IMR-90 (cell line): ENCODE measurements at places on chromosomes 2 and 18. TPM values are rescaled to one million over a fixed set of nuclear protein-coding genes. Genes with fewer than 3 reads are reported as not detected.

DNA sequence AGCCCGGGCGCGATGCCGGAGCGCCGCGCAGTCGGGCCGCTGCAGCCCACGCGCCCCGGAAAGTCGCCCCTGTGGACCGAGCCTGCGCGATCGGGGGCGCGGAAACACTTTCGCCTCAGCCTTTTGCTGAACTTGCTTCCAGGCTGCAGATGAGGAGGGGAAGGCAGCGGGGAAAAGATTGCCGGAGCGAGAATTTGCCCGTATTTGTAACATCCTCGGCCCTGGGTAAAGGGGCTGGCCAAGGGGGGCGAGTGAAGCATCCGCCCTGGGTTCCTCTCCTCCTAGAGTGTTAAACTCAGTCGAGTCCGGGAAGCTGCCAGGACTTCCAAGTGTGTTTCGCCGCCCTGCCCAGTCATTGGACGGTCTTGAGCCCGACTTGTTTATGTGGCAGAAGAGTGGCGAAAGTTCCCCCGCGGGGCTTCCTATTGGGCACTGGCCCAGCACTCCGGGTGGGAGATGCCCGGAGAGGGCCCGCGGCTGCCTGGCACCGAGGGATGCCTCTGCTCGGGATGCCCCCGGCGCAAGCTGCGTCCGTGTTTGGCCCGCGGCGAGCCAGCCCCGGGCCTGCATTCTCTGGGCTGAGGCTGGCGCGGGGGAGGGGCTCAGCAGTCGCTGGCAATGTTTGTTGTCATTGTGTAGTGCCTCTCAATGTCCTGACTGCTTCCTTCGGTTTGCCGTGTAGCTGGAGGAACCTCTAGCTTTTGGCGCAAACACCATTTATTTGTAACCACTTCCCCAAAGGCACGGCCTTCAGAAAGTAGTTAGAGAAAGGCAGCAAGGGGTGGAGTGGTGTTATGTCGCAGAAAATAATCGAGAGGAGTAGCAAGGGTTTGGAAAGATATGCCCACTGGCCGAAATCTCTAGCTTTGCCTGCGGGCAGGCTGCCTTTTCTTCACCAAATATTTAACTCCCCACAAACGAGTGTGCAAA lies 1.1 kb downstream of the CYBRD1 start:
- DNase-seq = peak; percentile 76

DNA sequence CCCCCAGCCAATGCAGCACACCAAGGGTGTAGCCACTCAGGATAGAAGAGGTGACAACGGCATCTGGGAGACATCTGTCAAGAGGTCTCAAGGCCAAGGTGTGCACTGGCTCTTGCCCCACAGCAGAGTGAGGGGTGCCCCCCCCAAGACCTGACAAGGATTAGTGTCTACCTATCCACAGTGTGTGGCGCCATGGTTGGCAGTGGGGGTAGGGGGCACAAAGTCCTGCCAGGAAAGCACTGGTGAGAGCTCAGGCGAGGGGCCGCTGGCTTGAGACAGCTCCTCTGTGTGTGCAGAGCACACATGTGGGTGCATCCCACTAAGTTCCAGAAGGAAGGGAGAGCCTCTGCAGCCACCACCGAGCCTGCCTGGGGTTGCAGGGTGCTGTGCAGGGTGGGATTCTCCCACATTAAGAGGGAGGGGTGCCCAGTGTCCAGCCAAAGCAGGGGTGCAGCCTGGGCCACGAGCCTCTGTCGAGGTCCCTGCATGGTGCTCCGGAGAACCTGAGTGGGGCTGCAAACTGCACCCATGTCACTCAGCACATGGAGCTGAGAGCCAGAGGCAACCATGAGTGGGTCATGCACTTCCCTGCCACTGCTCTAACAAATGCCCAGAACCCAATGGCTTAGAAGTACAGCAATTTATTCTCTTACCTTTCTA lies 311.2 kb upstream of the HDAC4 start:
- no peak for DNase-seq

GRCh38 chr2:215461836-215462532 lies 26.1 kb upstream of the FN1 start:
- DNase-seq = peak; percentile 67

- DNase-seq = no peak
These were observed 337.4 kb downstream of the LPIN1 start for GRCh38 chr2:12083713-12084419.

GRCh38 chr2:134218930-134219658 lies 34.8 kb upstream of the MGAT5 start:
- DNase-seq = no peak

DNA sequence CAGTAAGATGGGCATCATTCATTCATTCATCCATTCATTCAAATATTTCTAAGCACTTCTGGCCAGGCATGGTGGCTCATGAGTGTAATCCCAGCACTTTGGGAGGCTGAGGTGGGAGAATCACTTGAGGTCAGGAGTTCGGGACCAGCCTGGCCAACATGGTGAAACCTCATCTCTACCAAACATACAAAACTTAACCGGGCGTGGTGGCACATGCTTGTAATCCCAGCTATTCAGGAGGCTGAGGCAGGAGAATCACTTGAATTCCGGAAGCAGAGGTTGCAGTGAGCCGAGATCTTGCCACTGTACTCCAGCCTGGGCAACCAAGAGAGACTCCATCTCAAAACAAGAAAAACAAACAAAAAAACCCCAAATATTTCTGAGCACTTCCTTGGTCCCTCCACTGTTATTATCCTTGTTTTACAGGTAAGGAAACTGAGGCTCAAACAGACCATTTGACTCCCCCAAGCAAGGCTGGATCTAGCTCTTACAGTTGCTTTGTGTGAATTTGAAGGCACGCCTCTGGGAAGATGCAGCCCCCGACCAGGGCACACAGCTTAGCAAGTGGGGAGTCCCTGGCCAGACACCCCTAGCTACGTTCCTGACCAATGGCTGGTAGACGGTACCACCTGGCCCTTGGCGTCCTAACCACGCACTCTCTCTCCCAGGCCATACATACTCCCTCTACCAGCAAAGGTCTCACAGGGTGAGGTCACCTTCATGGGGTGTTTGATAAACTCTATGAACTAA lies 50.6 kb upstream of the ODC1 start:
- DNase-seq = no peak

GRCh38 chr18:12036201-12036751 lies 55.0 kb downstream of the IMPA2 start:
- DNase-seq = no peak

- no peak for DNase-seq
These were observed 177.1 kb downstream of the FAM210A start for GRCh38 chr18:13548966-13549879.

GRCh38 chr2:13089971-13090370 lies 373.2 kb downstream of the TRIB2 start:
- DNase-seq = no peak

- DNase-seq = no peak
These were observed 129.2 kb downstream of the MYO1B start for GRCh38 chr2:191374366-191374765.

DNA sequence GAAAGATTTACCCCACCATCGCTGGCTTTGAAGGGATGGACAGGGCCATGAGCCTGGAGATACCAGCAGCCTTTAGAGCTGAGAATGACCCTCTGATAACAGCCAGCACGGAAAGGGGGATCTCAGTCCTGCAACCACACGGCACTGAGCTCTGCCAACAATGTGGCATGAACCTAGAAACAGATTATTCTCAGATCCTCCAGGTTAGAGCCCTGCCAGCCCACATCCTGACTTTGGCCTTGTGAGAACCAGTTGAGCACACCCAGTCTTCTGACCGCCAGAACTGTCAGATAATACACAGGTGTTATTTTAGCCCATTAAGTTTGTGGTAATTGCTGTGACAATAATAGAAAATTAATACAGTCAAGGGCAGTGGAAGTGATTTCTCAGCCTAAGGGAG lies 9.4 kb upstream of the GNLY start:
- no peak for DNase-seq

DNA sequence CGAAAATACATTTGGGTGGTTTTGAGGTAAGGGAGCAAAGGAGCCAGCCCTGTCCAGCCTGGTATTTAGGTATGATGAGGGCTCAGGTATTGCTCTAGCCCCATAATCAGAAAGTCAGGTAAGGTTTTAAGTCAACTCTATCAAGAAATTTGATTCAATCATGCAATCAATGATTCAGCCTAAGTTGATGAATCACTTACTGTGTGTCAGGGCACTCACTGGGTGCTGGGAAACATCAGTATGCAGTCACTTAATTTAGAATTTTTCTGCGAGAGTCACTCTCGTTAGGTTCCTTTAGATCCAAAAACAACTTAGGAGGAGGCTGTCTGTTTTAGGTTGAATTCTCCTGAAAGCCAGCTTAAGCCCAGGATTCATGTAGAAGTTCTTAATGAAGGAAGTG lies 17.7 kb upstream of the SERPINB2 start:
- DNase-seq = peak; percentile 45

- DNase-seq = no peak
These were observed 22.8 kb downstream of the KCNS3 start for GRCh38 chr2:17901246-17901645.

DNA sequence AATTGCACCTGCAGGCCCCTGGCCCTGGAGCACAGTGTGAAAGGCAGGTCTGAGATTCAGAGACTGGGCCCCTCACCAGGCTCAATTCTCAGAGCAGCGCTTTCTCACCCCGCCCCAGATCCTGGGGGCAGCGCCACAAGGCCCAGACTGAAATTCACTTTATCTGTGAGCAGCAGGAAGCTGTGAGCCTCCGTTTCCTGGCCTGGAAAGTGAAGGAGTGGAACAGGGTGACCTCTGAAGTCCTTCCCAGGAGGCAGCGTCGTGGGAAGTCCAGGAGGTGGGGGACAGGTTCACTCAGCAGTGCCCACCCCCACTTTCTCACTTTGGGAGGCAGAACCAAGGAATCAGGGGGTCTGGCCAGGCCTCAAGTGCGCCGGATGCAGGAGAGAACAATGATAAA lies 235.4 kb downstream of the NDUFA10 start:
- no peak for DNase-seq

DNA sequence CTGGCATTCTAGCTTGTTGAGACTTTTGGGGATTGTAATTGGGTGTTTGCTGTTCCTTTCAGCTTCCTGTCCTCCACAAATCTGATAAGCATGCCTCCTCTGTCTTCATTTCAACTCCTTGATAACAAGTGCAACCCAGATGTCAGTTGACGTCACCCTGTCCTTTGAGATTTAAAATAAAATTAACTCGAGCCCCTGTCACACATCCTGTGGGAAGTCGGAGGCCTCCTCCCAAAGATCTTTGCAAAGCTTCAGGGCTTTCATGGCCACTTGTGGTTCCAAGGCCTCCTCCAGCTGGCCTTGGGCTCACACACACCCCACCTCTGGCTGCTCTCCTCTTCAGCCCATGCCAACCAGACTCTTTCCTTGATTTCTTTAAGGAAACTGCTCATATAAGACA lies 69.9 kb upstream of the ITGA6 start:
- DNase-seq = no peak

GRCh38 chr2:231272991-231273390 lies 74.6 kb downstream of the ARMC9 start:
- DNase-seq = no peak

DNA sequence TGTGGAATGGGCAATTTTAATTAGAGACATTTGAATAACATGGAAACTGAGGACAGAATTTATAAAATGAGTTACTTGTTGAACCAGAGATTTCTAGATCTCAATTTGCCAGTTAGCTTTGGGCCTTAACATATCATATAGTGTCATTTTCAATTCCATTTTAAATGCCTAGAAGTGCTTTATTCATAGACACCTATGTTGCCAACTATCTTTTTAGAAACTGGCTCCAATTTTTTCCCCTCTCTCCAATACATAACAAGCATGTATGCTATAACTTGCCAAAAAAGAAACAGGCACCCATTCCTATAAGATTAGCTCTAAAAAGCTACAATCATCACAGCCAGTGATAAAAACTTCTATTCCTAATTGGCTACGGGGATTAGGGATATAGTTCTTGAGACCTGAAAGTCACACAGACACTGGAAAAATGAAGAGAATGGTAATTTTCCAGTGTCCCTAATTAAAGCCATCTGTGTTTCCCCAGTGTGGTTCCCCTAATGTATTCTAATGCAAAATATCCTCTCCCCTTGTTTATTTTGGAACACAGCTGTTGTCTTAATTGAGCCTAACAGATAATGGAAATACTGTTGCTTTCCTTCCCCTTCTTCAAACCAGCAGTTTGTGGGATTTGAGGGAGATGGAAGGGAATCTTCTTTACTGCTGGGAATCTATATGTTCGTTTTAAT lies 205.5 kb upstream of the FSHR start:
- no peak for DNase-seq

DNA sequence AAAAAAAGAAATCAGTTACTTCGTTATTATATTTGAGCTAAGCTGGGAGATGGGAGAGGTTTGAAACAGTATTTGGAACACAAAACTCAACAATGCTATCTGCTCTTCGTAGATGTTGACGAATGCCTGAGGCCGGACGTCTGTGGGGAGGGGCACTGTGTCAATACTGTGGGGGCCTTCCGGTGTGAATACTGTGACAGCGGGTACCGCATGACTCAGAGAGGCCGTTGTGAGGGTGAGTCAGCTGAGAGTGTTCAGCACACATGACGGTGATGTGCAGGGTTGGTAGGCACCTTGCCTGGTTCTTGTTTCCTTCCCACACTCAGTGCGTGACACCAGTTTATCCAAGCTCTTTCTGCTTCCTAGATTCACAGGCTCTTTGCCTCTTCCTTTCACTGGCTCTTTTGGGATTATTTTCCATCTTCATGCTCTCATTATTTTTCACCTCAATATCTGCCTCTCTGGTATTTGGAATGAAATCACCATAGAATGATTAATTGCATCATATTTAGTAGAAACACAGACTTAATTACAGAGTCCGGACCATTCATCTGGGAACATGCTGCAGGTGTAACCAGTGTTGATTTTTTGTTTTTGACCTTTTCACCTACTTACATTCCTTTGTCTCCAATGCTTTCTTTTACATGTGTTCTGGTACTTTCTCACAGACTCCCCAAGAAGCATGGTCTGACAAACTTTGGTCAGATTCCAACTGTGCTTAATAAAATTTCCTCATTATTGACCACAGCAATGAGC lies 200.6 kb upstream of the RASGRP3 start:
- peak; percentile 96 for DNase-seq

GRCh38 chr18:49898421-49898820 lies 85.1 kb upstream of the ACAA2 start:
- peak; percentile 69 for DNase-seq

DNA sequence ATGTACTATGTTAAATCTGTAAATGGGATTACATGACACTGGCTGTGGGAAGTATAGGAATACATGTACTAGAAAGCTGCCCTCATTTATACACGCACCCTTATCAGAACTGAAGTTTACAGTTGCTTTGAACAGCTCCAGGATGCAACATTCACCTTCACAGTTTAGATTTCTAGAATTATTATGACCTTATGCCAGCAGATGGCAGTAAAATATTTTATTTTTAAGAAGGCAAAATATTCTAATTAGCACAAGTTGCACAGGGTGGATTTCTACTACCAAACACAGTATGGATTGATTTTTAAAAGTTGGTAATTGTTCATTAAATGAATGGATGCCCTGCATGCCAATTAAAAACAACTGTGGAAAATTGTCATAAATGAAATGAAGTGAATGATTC lies 670.4 kb downstream of the KCNJ3 start:
- peak; percentile 0 for DNase-seq

UGT1A1 gene
- polyA plus RNA-seq = not detected in 2 replicates

ANKRD44 gene
- 5.2 and 22.8 TPM in 2 replicates for polyA plus RNA-seq

DNAH6 gene
- polyA plus RNA-seq = 0.07 and 0.09 TPM in 2 replicates

TUBA4B gene
- polyA plus RNA-seq = not detected in 2 replicates

GAL3ST2 gene
- 0.07 TPM in 1 of 2 replicates, not detected in the other for polyA plus RNA-seq

TPO gene
- polyA plus RNA-seq = not detected in 2 replicates

REG3A gene
- polyA plus RNA-seq = not detected in 2 replicates

SH2D6 gene
- polyA plus RNA-seq = 0.32 and 0.37 TPM in 2 replicates
